ENCODE measurements at places on chromosomes 2 and 18. TPM values are rescaled to one million over a fixed set of nuclear protein-coding genes. Genes with fewer than 3 reads are reported as not detected.
A peak's percentile ranks its signal among the peaks of the same experiment; 100 is the strongest.

GRCh38 chr2:18378020-18378653 is 182.3 kb downstream of the RDH14 start:
- peak; percentile 46 for DNase-seq
- H3K27ac ChIP-seq = no peak overlapping the region
- H3K4me3 ChIP-seq = no peak overlapping the region
- no peaks in the 10 kb centered on the region for H3K4me1 ChIP-seq

The ADAM23 gene
- total RNA-seq = 0.10 TPM

DNA sequence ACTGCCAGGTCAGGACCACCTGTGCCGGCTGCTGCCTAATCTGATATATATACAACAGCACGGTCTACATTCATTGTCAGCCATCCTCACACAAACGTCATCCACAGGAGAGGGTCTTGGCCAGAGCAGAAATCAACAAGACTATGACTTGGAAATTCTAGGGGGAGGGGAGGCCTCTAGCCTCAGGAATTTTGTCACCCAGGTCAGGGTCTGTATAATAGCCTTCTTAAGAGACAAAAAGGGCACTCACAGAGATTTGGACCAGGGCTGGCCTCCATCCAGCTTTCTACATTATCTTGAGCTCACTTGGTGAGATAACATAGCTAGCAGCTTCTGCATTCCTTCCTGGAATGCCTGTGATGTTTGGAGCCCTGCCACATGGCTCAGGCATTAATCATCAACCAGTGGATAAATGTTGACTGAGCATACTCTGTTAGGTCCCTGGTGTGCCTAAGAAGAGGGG is 50.4 kb upstream of the CTIF start:
- no peak for DNase-seq
- H3K4me3 ChIP-seq = no peak overlapping the region
- H3K27me3 ChIP-seq = peaks cover 21% of the 10 kb centered on the region
- H3K36me3 ChIP-seq = no peaks in the 10 kb centered on the region
- H3K4me1 ChIP-seq = no peaks in the 10 kb centered on the region

- no peaks in the 10 kb centered on the region for H3K4me1 ChIP-seq
- H3K36me3 ChIP-seq = no peaks in the 10 kb centered on the region
- DNase-seq = no peak
- no peaks in the 10 kb centered on the region for H3K27me3 ChIP-seq
- no peak overlapping the region for H3K27ac ChIP-seq
- no peak overlapping the region for H3K4me3 ChIP-seq
These were observed 20.2 kb upstream of the CALCRL start for GRCh38 chr2:187468262-187468661.
